Right renal pelvis (tissue), 4 donors: ENCODE measurements at places on chromosomes 7 and 10. TPM values are rescaled to one million over a fixed set of nuclear protein-coding genes. Genes with fewer than 3 reads are reported as not detected.

GRCh38 chr7:24284699-24285506 is 913 bp downstream of the NPY start:
- DNase-seq = no peak

DNA sequence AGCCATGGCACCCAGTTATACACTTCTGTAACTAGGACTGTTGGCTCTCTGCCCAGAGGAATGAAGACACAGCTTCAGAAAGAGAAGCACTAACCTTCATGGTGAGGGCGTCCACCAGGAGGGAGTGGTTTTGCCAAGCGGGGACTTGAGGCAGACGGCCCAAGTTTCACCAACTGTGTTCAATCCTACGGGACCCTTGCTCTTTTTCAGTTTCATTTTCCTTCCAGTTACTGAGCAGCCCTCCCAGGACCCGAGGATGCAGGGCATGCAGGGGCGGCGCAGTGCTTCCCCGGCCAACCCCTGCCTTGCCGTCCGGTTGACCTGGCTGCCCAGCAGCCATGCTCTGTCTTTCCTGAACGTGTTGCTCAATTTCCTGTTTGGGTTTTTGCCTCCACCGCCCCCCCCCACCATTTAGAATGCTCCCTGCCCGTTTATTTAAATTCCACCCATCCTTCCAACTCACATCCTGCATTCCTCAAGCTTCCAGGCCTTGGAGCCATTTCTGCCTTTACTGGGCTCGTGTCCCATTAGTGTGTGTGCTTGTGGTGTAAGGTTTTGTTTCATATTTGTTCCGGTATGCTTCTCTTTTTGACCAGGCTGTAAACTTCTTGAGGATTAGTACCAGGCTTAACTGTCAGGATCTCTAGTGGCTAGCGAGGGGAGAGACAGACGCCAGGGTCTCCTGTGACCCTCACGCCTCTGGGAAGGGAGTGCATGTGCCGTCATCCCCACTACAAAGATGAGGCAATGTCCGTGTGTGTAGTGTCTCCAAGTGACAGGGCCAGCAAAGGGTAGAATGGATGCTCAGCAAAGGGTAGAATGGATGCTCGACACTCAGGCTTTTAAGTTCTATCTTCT is 31.6 kb downstream of the IL15RA start:
- no peak for DNase-seq

Gene SPDYE16
- polyA plus RNA-seq = 1.9 TPM

Gene TBRG4
- polyA plus RNA-seq = 56.7 TPM

Gene GNGT1
- polyA plus RNA-seq = not detected
